ENCODE measurements at places on chromosomes 11 and 22.

- DNase-seq, result no peak
These were observed 12.5 kb downstream of the PICALM start for GRCh38 chr11:86056351-86056854.

DNA sequence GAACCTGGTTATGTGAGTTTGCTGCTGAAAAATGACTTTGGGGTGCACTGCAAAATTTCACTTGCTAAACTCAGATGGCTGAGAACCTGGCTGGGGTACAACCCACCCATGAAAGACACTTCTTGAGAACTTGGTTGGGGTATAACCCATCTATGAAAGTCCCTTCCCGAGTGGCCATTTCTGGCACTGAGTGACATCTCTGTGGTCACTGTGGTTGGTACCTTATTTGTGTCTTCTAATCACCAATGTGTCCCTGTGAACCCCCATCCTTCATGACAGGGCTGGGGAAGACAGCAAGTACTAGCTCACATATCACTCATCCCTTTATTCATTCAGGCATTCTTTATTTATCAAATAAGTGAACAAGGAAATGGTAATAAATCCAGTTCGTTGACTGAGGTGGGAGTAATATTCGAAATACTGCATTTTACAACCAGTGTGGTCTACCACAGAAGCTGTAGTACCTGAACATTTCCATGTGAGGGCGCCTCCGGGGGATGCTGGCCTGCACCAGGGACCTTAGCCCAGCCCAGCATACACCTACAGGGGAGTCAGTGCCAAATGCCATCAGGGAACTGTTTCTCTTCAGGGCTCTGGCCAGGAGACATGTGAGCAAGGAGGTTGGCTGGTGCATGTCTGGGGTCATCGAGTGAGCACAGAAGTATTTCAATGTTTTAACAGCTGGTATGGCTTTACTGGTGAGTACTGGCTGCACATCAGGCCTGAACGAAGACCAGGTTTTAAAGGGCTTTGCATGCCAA lies 122.1 kb downstream of the CSNK2A3 start:
- DNase-seq, result no peak

- DNase-seq, result no peak
These were observed 109.3 kb upstream of the SNX19 start for GRCh38 chr11:131025421-131026125.

- no peak for DNase-seq
These were observed 2.0 kb downstream of the OR52W1 start for GRCh38 chr11:6200975-6201374.

- DNase-seq, result no peak
These were observed 25.7 kb downstream of the AMOTL1 start for GRCh38 chr11:94793822-94794221.

- DNase-seq, result no peak
These were observed 117.4 kb downstream of the RRM1 start for GRCh38 chr11:4211991-4212390.

DNA sequence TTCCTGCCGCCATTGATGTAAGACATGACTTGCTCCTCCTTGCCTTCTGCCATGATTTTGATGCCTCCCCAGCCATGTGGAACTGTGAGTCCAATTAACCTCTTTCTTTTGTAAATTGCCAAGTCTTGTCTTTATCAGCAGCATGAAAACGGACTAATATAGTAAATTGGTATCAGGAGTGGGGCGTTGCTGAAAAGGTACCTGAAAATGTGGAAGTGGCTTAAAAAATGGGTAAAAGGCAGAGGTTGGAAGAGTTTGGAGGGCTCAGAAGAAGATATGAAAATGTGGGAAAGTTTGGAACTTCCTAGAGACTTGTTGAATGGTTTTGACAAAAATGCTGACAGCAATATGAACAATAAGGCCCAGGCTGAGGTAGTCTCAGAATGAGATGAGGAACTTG lies 89.7 kb downstream of the RSF1 start:
- no peak for DNase-seq

- no peak for DNase-seq
These were observed 1.5 kb upstream of the JAML start for GRCh38 chr11:118226296-118226695.

DNA sequence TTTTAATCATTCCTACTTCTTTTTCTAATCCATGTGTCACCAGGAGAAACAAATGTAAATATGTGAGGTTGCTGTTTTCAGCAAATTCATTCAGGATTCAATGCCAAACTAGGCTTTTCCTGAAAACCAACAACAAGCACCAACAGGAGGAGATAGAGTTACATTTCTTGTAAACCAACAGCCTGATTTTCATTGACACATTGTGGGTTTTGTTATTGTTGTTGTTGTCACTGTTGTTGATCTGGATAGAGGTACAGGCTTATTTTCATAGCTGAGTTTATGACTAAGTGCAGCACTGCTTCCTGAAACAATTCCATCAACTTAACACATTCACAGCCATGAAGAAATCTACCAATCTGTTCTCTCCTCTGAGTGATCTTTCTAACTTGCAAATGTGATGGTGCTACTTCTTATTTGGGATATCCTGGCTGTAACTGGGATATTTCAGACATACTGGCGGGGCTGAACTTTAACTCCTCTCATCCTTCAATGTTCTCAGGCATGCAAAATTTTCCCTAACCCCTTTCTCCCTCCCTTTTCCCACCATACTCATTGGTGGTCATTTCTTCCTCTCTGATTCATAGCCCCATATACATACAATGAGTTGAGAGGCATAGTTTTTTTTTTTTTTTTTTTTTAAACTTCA lies 65.5 kb downstream of the ME3 start:
- DNase-seq, result no peak

- no peak for DNase-seq
These were observed 4.1 kb downstream of the MMP20 start for GRCh38 chr11:102620818-102621561.

GRCh38 chr11:64124147-64124546 lies 41.8 kb downstream of the MACROD1 start:
- DNase-seq, result no peak

DNA sequence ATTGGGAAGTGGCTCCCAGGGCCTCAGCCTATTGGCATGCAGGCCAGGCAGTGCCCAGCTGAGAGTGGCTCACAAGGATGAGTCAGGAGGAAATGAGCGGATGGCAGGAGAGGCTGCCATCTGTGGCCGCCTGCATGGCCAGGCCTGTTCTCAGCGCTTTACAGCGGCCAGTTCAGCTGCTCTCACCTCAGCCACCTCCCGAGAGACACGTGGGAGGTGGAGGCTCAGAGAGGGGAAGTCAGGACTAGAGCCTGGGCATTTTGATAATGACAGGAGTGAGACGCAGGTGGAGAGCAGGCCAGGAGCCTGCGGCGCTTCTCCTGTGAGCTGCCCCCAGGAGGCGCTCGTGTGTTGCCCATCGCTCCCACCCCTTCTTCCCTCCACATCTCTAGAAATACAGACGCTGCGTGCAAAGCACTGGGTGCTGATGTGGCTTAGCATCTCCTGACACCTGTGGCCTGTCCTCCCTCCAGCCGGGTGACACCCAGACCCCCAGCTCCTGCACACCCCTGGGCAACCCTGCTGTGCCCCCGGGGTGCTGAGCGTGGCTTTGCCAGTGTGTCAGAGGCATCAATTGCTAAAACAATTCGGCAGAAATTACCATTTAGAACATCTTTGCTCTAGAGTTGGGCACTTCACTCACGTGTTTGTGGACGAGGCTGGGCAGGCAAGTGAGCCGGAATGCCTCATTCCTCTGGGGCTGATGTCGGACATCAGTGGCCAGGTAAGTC lies 21.4 kb upstream of the PANX2 start:
- DNase-seq, result peak; percentile 73

DNA sequence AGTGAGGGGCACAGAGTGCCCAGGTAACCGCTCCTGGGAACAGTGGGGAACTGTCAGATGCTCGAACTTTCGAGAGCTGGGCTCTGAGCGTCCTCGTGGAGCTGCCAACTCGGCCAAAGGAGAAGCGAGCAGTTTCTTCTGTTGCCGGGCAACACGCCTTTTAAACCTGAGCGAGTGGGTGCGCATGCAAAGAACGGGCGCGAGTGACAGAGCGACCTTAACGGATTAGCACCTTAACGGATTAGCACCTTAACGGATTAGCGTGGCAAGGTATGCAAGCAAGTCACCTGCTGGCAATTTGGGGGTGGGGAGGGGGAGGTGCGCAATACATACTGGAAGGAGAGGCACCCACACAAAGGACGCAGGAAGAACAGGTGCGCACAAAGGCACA lies 61.8 kb upstream of the PRODH start:
- DNase-seq, result no peak

GRCh38 chr11:75447415-75447814 lies 14.4 kb upstream of the KLHL35 start:
- DNase-seq, result no peak

Data from NCI-H510A treated with DMSO at 0.1 percent for 48 hours (cell line).